Fibroblast of mammary gland (primary cell): ENCODE measurements at places on chromosomes 16 and 17.
A peak's percentile ranks its signal among the peaks of the same experiment; 100 is the strongest.

GRCh38 chr17:44105941-44106340 lies 17.5 kb downstream of the HDAC5 start:
- no peak for DNase-seq

GRCh38 chr16:48511071-48511540 lies 98.9 kb downstream of the N4BP1 start:
- peak; percentile 75 for DNase-seq

GRCh38 chr17:21551081-21551881 lies 141.0 kb upstream of the KCNJ18 start:
- DNase-seq: peak; percentile 87

GRCh38 chr16:6149031-6149430 lies 1051.4 kb upstream of the EEF2KMT start:
- DNase-seq: no peak
